ENCODE measurements at places on chromosomes 5 and 9.

DNA sequence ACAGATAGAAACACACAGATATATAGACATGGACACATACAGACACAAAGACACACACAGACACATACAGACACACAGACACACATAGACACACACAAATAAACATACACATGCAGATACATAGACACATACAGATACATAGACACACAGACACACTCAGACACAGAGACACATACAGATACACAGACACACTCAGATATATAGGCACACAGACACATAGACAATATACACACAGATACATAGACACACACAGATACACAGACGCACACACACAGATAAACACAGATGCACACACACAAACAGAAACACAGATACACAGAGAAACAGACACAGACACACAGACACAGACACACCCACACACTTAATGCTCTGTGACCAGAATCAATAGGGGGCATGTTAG lies 156.8 kb downstream of the IRX2 start:
- no peak for DNase-seq

- DNase-seq, result no peak
Observed at GRCh38 chr9:133975511-133975910, 16.6 kb downstream of the VAV2 start.

DNA sequence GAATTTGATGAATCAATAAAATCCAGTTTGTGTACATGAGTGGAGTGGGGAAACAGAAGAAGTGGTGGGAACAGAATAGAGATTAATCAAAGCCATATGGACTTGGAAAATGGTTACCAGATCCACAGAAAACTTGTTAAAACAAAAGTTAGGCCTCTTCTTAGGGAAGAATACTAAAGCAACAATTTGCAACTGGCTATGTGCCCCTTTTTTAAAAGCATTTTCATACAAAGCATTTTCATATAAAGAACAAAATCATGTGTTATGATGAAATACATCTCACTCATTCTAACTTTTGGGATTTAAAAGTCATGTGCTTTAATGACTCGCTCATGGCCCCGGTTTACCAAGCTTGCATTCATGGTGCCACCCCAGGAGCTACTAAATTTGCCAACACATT lies 276.9 kb downstream of the EFNA5 start:
- DNase-seq, result no peak

GRCh38 chr5:69212022-69212421 lies 22.6 kb downstream of the CENPH start:
- DNase-seq, result no peak

DNA sequence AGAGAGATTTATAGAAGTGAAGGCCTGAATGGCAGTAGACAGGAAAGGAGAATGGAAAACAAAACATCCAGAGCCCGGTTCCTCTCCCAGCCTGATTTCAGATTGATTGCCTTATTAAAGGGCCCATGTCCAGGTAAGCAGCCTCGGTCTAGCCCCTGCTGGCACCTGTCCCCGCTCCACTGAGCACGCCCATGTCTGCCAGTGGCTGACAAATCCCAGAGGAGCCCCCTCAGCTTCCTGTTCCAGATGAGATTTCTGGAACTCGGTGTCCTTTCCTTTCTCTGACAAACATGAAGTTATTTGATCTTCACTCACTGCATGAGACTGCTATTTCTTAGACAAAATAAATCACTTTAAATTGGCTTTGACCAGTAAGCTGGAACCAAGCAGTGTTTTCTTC lies 187.0 kb upstream of the ADCY2 start:
- DNase-seq, result no peak

GRCh38 chr5:90767710-90768109 lies 209.1 kb downstream of the ADGRV1 start:
- DNase-seq, result no peak

Measured in activated T-helper 1 cell treated with Interleukin-2 at 50 U/mL for 16 hours (primary cell).